ENCODE measurements at places on chromosomes 11 and 22.

DNA sequence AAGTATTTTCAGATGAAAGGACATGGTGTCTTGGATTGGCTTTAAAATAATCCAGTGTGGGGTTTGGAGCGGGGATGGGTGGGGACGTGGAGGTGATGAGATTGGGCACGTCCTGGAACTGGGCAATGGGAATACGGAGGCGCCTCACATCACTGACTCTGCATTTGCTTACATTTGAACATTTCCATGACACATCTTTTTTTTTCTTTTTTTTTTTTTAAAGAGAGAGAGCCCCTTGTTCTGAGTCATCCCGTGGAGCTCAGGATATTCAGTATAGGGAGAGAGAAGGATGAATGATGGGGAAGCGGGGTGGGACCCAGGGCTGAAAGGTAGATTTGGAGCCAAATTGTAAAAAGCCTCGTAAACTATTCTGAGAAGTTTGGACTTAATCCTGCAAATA is 142.7 kb downstream of the FBXO7 start:
- DNase-seq = no peak

- no peak for DNase-seq
Observed at GRCh38 chr11:64499261-64500004, 91.6 kb upstream of the SLC22A12 start.

DNA sequence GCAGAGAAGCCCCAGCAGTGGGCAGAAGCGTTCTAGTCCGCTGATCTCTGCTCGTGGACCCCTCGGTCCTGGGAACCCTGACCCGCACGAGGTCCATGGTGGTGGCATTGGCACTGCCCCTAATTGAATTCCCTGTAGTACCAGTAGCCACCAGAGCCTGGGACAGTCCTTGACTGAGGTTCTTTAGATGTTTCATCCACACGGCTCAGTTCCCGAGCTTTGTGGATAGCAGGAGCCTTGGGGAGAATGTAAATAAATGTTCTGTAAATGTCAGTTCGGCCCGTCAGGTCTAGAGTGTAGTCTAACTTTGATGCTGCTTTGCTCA is 39.4 kb upstream of the SEPTIN5 start:
- no peak for DNase-seq

GRCh38 chr11:134781380-134781866 is 369.4 kb upstream of the B3GAT1 start:
- DNase-seq = no peak

DNA sequence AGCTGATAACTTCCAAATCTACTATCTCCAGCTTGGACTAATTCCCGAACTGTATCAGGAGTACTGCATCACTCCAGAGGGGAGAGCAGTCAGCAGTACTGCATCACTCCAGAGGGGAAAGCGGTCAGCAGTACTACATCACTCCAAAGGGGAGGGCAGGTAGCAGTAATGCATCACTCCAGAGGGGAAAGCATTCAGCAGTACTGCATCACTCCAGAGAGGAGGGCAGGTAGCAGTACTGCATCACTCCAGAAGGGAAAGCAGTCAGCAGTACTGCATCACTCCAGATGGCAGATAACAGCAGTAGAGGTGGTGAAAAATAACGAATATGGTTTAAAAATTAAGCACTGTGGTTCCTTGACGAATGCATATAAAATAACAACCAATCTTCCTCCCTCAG is 8.4 kb downstream of the CWC15 start:
- no peak for DNase-seq

- DNase-seq = no peak
Observed at GRCh38 chr11:111021131-111021530, 224.4 kb upstream of the POU2AF2 start.

DNA sequence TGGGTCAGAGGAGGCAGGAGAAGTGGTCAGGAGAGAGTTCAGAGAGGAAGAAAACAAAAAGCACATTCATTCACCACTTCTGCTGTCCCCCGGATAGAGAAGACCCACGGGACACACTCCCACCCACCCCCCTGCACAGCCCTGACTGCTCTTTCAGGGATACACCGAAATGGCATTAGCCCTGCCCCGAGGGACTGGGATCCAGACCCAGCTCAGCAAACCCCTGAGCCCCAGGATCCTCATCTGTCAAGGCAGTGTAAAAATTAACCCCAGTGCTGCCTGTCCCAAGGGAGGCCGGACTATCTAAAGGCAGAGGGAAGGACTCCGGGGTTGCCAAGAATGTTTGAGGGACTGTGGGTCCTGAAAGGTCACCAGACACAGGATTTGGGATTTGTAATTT is 31.2 kb downstream of the TPBGL start:
- no peak for DNase-seq

Data from hematopoietic multipotent progenitor cell treated with erythropoietin and hydrocortisone succinate and interleukin-3 and kit ligand, for 17 days (in vitro differentiated cells).